ENCODE measurements at places on chromosomes 4 and X.

DNA sequence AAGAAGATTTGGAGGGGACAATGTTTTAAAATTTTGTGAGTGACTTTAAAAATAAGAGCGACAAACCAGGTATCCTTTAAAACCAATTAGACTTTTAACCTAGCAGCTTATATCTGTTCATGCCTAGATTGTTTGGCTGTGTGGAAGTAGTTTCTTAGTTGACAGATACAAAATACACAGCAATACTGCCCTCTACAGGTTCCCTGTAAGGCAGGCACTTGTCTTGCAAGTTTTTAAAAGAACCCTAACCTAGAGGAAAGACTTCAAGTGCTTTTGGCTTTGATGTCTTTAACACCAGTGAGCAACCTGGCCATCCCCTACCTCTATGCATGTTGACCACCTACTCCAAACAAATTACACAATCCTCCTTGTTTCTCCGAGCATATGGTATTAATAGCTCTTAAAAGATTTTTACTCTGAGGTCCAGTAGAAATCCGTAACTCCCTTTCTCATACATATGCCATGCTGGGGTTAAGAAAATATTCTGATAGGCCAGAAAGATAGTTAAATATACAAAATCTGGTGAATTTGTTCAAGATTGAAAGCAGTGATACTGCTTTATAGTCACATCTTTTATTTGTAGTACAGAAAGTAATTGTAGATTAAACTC, 273.0 kb downstream of the ARHGAP24 start:
- peak; percentile 47 for DNase-seq

DNA sequence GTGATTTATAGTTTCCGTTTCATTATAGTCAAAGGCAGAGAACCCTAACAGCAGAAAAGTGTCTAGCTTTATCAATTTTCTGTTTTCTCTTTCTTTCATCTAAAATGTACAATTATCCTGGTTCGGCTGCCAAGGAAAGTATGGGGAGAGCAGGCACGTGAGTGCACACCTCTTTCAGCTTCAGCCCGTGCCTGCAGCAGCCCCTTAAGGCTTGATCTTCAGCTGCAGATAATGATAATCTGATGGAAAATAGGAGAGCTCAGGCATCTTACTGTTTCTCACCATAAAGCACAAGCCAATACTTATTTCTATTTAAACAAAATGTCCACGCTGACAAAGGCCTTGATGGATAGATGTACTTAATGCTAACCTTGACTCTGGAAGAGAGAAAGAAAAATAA, 334.4 kb downstream of the UNC5C start:
- DNase-seq: no peak

DNA sequence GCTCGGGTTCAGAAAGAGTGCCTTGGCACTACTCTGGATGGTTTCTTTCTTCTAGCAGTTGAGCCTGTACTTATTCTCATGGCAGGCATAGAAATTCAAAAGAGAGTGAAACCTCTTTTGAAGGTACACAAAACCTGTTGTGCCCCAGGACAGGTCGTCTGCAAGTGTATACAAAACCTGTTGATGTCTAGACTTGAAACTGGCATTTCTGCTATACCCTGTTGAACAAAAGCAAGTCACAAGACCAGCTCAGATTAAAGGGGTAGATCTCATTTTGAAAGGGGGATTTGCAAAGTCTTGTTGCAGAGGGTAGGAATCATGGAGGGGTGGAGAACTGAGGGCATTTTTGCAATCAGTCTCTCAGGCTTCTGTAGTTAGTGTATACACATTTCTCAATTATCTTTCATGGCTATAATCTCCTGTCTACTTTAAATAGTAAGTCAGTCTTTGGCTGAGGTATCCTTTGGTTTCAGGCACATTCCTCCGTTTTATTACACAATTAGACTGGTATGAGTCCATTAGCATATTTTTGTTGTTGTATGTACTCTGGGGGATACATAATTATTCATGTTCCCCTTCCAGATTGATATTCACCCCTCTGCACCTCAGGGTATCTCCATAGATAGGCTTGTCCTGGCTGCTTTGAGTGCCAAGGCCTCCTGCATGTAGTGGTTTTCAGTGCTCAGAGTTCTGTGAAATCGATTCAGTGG, 251.4 kb downstream of the DTHD1 start:
- no peak for DNase-seq

DNA sequence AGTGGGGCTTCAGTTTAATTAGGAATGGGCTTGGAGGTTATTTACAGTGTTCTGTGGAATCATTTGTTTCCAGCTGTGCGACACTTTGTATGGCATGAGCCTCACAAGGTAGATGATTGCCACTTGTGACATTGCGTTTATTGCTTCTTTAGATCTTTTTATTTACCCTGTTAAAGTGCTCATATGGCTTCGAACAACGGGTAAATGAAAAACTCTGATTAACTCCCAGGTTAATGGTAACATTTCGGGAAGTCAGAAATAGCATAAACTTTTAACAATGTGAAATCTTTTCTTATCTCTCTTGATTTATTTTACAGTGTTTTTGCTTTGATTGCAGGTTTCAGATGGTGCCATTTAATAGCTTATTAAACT, 494.3 kb downstream of the IDS start:
- no peak for DNase-seq

DNA sequence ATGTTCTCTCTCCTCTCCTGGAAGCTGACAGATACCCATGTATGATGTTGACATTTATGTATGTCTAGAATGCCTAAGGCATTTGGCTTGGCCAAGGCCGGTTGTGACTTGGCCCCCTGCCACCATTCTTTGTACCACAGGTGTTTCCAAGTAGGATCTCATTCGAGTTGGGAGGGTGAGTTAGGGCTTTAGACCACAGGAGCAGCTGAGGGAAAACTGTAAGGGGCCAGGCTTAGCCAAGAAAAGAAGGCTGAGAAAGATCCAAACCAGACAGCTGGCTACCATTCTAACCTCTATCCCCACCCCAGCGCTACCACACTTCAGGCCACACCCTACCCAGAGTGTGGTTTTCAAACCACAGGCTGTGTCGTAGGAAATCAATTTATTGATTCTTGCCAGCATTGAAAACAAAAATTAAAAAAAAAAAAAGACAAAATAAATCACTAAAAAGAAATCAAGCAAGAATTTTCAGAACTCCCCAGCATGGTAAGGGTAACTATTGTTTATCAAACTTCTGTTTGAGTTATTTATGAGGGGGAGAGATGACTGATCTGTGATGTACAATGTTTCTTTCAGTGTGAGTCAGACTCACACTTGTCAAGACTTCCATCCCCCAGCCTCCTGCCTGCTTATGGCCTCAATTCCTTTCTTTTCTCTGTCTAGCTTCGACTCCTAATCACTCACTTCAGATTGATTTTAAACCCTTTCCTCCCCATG, 9.9 kb downstream of the TMSB4X start:
- no peak for DNase-seq

DNA sequence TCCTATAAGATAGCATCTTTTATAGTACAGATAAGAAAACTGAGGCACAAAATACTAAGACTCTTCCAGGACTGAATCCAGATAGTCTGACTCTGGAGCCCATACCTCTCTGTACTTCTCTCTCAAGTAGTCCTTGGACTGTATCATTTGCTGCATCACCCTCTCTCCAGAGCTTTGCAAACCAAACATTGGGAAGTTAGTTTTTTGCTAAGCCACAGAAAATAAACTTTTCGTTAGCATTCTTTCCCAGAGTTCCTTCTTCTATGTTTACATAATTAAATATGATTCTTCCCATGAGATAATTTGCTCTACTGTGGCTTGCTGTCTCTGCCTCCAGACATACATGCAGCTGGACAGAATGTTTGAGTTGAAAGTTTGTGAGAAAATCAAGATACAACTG, 22.0 kb downstream of the PPEF2 start:
- DNase-seq: no peak

DNA sequence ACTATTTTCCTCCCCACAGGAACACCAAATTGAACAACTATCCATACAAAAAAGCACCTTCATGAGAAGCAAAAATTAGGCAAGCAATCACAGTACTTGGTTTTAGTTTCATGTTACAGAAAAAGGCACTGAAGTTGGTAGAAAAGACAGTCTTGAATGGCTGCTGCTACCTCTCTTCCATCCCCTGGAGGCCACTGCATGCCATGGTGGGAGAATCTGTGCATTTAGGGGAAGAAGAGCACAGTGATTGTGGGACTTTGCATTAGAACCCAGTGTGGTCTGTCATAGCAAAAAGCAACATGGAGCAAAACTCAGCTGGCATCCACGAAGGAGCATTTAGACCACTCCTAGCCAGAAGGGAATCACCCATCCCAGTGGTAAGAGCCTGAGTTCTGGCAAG, 941.9 kb downstream of the PCDH18 start:
- DNase-seq: no peak

- no peak for DNase-seq
These were observed 29.1 kb downstream of the PPP2R2C start for GRCh38 chr4:6443035-6444023.

GRCh38 chr4:46954643-46955042, 38.7 kb downstream of the GABRA4 start:
- no peak for DNase-seq

GRCh38 chrX:48864210-48864609, 28.8 kb upstream of the PCSK1N start:
- DNase-seq: no peak

DNA sequence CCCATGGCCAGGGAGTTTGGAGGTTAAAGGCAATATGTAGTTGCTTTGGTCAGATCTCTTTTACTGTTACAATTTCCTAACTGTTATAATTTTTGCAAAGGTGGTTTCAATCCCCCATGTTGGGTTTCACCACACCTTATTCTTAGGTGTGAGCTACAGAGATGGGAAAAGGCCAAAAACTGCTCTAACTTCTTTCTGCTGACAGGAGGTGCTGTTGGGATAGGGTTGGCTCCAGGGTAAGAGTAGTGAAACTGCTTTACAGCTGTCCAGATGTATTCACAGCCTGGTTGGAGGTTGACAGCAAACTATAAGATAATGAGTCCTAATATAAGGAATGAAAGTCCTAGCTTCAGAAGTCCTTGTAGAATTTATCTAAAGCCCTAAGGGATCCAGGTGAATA, 181.3 kb upstream of the TEX13D start:
- DNase-seq: no peak

DNA sequence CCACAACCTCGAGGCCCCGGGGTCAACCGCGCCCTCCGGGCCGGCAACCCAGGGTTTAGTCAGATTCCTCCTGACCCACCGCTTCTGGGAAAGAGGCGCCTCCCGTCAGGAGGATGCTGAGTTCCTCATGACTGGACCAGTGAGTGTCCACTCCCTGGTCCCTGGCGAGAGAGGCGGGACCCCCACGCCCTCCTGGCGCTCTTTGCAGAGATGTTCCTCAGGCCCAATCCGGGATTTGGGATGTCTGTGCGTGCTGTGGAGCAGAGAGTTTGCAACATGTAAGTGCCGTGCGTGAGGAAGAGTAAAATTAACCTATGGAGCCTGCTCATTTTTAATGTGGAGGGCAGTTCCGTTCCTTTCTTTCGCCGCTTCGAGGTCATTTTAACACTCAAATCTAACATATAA, 824 bp upstream of the UGDH start:
- DNase-seq: no peak

DNA sequence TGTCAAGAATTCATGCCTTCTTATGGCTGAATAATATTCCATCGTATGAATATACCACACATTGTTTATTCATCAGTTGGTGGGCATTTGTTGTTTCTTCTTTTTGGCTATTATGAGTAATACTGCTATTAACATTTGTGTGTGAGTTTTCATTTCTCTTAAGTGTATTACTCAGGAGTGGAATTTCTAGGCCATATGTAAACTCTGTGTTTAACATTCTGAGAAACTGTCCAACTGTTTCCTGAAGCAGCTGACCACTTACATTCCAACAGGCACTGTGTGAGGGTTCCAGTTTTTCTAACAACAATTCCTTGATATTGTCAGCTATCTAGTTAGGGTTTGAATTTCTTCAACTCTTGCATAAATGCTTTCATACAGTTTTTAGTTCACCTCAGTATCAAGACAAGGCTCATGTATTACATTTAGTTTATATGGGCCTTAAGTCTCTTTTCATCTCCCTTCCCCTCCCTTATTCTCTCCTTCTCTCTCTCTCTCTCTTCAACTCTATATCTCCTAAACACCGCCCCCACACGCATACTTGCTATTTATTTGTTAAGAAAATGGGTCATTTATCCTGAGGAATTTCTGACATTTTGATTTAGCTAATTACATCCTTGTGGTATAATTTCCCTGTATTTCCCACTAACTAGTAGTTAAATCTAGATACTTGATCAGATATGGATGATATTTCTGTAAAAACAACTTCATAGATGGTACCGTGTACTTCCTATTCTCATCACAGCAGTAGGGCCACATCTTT, 77.4 kb downstream of the WDR19 start:
- no peak for DNase-seq

- DNase-seq: no peak
These were observed 4.7 kb upstream of the IL1RAPL1 start for GRCh38 chrX:28582511-28582910.

DNA sequence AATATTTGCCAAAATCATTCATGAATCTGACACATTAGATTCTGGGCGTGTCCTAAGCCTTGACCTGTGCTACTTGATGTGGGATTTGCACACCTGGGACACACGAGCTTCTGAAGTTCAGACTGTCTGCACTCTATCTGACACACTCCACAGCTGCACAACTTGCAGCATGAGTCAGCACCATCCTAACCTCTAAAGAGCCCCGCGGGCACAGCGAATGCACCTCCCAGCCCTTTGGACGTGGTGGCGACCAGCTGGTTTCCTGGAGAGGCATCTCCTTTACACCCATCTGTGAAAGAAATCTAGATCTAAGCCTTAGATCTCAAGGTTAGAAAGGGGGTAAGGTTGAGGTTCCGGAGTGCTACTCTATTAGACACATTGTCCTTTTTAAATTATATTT, 69.2 kb downstream of the SORBS2 start:
- DNase-seq: no peak
